ENCODE measurements at places on chromosomes 4 and X.

- no peak for DNase-seq
Measured at GRCh38 chrX:31199056-31199839, 127.4 kb upstream of the FTHL17 start.

DNA sequence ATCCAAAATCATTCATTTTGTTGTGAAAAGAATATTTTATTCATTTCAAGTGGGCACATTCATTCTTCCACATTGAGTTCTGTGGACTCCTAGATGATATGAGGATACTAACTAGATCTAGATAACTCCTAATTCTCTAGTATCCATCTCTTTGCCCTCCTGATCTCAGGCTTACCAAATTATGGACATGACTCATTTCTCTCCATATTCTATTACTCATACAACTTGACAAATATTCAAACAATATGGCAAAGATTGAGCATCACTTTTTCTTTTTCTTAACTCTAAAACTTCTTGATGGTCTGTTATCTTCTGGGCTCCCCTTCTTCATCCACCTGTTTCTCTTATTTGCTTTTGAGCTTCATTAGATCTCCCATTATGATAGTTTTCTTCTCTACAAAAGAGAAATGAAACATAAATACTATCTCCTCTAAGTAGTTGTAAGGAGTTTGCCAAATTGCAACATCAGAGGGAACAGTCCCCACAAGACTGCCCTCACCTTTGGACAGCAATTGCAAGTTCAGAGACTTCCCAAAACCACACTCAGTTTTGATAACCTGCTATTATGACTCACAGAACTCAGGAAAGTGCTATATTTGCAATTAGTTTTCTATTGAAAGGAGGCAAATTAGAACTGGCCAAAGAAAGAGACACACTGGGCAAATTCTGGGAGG is 422.9 kb downstream of the SPRY1 start:
- no peak for DNase-seq

DNA sequence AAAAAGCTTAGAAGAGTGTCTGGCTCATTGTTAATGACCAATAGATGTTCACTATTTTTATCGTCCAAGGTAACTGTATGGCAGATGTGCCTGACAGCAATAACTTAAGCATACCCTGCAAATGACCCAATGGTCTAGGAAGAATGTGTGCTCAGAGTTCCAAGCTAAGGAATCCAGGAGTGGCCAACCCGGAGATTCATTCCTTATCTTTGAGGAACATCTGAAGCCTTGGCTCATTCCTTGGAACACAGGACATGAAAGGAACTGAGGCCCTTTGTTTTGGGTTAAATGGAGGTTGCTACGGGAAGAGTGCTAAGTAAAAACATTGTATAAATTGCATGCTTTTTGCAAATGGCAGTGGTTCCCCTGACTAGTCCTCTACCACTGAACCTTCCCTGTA is 38.9 kb upstream of the EFNB1 start:
- DNase-seq = peak; percentile 65

- DNase-seq = no peak
Measured at GRCh38 chr4:3708103-3708510, 58.1 kb upstream of the ADRA2C start.

Measured in islet precursor cell (in vitro differentiated cells).